ENCODE measurements at places on chromosomes 4 and X.

- DNase-seq = no peak
These were observed 44.8 kb downstream of the RELL1 start for GRCh38 chr4:37641352-37641751.

GRCh38 chr4:32748498-32748897 is 2028.3 kb downstream of the PCDH7 start:
- DNase-seq = no peak

GRCh38 chrX:49214996-49215526 is 15.1 kb upstream of the SYP start:
- no peak for DNase-seq

- DNase-seq = no peak
These were observed 143.4 kb downstream of the KLHL13 start for GRCh38 chrX:117973110-117973807.

DNA sequence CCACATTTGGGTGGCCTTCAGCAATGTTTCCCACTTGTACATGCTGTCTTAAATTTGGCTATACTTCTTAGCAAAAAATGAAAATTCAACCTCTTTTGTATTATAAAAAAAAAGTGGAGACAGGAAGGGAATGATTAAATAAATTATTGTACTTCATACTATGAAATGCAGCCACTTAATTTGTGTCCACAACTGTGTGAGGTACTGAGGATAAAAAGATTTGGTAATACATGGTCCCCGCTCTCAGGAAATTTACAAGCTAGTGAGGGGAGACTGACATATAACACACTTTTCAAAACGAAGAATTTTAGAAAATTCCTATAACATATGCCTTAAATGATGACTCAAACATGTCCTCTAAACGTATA is 105.0 kb downstream of the HNRNPD start:
- DNase-seq = no peak

DNA sequence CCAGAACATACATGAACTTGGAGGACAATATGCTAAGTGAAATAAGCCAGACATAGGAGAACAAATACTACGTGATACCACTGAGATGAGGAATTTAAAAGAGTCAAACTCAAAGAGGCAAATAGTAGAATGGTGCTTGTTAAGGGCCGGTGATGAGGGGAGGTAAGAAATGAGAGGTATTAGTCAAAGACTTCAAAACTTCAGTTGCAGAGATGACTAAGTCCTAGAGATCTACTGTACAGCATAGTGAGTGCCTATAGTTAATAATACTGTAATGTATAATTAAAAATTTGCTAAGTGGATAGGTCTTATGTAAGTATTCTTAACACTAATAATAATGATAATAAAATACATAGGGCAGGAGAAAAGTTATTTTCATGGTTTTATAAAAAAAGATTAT is 126.9 kb upstream of the VEGFC start:
- DNase-seq = no peak

DNA sequence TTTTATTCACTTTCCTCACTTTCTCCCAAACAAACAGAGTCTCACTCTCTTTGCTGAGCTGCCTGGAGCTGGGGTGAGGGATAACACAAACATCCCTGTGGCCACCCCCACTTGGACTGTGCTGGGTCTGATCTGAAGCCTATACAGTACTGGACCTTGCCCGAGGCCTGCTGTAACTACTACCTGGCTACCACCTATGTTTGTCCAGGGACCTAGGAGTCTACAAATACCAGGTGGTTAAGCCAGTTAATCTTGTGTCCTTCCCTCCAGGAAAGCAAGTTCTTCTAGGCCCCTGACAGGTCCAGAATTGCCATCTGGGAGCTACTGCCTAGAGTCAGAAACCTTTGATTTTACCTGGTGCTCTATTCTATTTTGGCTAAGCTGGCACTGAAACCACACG is 87.3 kb downstream of the RTL3 start:
- no peak for DNase-seq

Data from GM13977 (cell line).